HL-60 (cell line): ENCODE measurements at places on chromosomes 6 and 20.

DNA sequence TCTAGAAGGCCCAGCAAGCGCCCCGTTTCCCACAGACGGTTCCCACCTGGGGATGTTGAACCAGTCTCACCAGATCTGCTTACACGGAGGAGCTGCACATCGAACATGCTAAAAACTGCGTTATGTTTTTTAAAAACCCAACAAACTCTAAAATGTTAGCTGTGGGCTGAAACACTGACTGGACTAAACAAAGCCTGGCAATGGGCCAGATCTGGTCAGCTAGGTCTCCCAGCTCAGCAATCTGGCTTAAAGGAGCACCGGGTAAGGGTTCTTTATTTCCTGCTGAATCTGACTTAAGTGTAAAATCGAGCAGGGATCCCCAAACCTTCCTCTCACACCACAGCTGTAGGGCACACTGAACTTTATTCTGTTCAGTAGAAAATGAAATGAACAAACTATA lies 156.9 kb downstream of the FOXC1 start:
- DNase-seq, result no peak

- peak; percentile 35 for DNase-seq
These were observed 780 bp upstream of the TAF4 start for GRCh38 chr20:62066339-62066982.

DNA sequence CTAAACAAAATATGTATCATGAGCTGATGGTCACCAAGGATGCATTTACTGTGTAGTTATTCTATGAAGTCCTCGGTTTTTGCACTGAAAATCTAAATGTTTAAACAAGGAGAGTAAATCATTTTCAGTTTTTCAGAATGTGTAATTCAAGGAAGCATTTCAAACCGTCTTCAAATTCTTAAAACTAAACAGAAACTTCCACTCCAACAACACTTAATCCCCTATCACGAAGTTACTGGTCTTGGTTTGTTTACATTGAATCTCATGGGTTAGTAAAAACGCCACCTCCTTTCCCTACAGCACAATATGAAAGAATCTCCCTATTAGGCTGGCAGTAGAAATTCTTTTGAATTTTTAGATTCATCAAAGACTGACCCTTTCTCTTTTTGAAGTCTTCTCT lies 192.9 kb downstream of the AIG1 start:
- no peak for DNase-seq

- no peak for DNase-seq
These were observed 259.4 kb upstream of the POU3F2 start for GRCh38 chr6:98574984-98575383.

DNA sequence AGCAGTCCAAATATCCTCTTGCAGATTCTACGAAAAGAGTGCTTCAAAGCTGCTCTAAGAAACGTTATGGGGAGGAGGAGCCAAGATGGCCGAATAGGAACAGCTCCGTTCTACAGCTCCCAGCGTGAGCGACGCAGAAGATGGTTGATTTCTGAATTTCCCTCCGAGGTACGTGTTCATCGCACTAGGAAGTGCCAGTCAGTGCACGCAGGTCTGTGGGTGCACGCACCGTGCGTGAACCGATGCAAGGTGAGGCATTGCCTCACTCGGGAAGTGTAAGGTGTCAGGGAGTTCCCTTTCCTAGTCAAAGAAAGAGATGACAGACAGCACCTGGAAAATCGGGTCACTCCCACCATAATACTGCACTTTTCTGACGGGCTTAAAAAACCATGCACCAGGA lies 272.1 kb upstream of the DEFB115 start:
- DNase-seq, result no peak

DNA sequence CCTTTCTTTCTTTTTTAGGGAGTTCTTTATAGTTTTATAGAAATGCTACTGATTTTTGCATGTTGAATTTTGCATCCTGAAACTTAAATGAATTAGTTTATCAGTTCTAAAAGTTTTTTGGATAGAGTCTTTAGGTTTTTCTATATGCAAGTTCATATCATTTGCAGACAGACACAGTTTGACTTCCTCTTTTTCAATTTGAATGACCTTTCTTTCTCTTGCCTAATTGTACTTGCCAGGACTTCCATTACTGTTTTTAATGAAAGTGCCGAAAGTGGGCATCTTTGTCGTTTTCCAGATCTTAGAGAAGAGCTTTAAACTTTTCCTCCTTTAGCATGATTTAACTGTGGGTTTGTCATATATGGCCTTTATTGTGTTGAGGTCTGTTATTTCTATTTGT lies 21.1 kb upstream of the EDN1 start:
- DNase-seq, result no peak

DNA sequence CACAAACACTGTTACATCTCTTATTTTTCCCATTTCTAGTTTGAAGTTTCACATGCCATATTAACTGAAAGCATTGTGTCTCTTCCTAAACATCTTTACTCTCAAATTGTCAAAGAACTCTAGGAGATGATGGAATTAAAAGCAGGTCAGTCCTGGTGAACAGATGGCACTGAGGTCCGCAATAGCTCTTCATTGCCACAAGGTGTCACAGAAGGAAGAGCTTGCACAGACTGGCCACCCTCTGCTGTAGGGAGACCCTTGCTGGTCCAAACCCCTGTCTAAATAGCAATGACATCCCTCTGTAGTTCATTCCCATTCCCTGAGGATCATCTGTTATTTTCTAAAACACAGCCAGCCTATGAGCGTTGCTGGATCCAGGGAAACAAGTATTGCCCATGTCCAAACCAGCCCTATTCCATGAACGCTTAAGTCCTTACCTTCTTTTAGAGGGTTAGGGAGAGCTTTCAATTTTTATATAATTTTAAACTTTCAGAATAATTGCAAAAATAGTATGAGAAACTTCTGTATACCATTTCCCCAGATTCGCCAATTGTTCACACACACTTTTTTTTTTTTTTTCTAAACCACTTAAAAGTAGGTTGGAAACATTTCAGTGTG lies 10.1 kb upstream of the HDAC2 start:
- peak; percentile 27 for DNase-seq

GRCh38 chr6:167836721-167837120 lies 10.0 kb downstream of the AFDN start:
- no peak for DNase-seq

DNA sequence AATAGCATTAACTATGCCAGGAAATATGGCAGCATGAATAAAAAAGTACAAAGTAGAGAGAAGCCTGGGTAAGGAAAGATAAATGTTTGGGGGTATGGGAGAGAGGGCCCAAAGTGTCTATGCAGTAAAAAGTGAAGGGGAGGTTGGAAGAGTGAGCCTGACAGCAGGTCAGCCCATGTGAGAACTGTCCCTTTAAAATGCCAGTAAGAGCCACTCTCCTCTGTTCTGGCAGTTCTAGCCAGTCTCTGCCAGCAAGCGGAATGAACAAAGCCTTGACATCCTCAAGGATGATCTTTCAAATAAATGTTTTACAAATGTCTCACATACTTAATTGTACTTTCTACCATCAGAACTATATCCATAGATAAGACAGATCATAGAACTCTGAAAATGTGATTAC lies 164.5 kb downstream of the DST start:
- no peak for DNase-seq
